ENCODE measurements at places on chromosomes 5 and 9.

DNA sequence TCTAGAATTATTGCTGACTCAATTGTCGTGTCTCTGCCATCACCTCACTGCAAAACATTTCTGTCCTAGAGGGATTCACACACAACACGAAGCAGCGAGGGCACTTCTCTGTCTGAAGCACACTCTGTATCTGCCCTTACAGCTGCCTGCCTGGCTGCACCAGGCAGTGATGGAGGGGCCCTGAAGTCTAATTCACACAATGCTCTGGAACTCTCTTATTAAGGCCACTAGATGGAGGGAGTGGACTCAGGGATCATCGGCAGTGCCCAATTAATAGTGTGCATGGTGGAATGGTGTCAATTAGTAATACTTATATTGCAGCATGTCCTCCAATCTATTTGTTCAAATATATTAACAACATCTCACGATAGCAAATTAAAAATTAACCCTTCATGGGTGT lies 157.5 kb upstream of the MAP1B start:
- DNase-seq, result no peak

- peak; percentile 29 for DNase-seq
These were observed 147.5 kb downstream of the GNAQ start for GRCh38 chr9:77883846-77884771.

DNA sequence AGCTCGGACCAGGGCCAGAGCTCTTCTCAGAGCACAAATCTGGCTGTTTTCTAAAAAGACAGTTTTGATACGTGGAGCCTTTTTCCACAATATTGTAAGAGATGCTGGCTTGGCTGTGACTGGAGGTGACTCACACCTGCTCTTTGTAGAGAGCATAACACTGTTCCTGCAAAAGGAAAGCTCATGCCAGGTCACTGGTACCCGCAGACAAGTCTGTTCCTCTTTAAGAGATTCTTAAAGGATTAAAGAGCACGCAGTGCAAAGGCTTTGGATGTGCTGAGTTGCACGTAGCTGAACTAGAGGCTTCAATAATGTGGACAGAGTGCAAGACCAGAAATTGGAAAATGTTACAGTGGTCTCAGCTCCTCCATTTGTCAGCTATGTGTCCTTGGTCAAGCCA lies 19.0 kb downstream of the ACTL7B start:
- DNase-seq, result no peak

DNA sequence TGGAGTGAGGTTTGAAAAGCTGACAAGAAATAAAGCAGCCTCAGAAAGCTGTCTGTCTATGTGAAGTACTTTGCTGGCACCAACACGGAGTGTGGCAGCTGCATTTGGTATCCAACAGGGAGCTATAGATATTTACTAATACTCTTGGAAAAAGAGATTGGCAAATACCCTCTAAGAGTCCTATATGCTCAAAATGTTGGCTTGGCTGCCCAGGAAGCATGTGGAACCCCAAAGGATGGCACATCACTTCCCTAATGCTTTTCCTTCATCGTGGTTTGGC lies 398.3 kb downstream of the TLE4 start:
- no peak for DNase-seq

DNA sequence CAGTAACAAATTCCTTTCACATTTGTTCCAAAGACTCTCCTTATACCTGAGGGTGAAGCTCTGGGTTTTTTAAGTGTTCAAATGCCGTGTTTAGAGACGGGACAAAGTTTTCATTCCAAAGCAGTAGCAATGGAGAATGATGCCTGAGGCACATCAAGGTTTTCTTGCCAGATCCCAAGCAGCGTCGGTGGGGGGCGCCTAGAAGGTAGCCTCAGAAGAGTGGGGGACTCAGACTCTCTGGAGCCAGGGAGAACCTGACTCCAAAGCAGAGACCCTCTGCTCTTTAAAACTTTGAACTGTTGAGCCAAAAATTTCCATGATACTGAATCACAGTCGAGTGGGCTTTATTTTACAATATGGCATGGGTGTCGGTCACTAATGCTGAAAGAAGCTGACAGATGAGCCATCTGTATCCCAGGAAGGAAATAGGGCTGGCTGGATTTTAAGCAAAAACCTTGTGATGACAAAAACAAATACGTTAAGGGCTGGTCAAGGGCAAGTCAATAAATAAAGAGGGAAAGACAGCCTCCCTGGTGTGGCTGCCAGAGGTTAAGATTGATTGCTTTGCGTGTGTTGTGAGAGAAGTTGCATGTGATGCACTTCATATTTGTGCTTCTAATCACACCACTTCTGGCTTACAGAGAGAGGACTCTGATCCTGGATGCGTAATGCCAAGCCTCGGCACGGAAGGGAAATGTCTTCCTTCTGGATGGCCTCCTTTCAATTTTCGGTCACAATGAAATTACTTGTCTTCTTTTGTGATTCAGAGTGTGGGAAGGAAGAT lies 161.1 kb upstream of the EFNA5 start:
- DNase-seq, result no peak

DNA sequence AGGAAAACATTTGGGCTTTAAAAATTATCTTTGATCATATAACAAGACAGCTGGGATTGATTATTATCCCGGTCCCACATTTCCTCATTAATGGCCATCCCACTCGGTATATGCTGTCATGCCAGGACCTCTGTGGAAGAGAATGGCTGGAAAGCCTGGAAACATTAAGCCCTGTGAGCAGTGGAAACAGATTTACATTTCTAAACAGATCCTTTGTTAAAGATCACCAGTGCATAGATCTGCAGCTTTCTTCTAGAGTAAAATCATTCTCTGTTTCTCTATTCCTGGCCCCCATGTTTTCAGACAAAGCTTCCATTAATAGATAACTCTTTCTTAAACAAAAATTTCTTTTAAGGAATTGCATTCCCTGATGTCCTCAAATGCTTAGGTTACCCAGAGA lies 152.2 kb downstream of the CAVIN4 start:
- DNase-seq, result no peak
